ENCODE measurements at places on chromosomes 13 and 19. TPM values are rescaled to one million over a fixed set of nuclear protein-coding genes. Genes with fewer than 3 reads are reported as not detected.

DNA sequence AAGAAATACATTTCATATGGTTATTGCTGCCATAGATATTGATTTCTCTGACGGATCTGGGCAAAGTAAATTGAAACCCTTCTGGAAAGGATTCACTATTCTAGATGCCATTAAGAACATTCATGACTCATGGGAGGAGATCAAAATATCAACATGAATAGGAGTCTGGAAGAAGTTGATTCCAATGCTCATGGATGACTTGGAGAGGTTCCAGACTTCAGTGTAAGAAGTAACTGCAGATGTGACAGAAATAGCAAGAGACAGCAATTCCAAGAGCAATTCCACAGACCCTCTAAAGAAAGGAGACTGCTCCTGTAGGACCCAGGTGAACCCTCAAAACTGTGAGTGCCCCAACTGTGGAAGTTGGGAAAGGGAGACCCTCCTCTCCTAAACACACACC, 30.9 kb upstream of the KCTD12 start:
- DNase-seq, result no peak

GRCh38 chr13:73900591-73900990, 233.6 kb downstream of the KLF12 start:
- no peak for DNase-seq

- no peak for DNase-seq
Observed at GRCh38 chr19:670609-671075, 5.5 kb upstream of the FSTL3 start.

DNA sequence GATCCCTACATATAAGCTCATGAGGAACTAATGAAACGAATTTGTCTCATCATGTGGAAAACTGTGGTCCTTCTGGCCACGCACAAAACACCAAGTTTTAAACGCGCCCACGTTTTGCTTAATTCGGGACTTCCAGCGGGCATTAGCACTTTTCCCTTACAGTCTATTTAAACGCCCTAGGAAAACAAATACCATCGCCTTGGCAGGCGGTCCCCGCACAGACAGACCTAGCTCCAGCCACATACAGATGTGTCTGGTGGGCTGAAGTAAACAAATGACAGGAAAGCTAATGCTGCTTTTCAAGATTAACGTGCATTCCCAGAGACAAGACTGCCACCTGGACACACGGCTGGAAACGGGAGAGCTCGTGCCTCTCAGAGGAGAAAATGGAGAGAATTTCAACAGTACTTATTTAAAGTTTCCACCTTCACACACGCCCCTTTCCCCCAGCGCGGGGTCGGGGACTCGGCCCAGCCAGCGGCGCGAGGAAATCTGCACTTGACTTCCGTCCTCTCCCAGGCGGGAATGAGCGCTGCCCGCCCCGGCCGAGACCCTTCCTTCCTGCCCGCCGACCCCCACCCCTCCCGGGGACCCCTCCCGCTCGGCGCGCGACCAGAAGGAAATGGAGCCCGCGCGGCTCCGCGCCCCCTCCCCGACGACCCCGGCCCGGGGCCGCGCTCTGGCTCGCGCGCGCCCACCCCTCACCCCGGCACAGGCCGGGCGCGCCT, 931 bp downstream of the USP12 start:
- peak; percentile 78 for DNase-seq

DNA sequence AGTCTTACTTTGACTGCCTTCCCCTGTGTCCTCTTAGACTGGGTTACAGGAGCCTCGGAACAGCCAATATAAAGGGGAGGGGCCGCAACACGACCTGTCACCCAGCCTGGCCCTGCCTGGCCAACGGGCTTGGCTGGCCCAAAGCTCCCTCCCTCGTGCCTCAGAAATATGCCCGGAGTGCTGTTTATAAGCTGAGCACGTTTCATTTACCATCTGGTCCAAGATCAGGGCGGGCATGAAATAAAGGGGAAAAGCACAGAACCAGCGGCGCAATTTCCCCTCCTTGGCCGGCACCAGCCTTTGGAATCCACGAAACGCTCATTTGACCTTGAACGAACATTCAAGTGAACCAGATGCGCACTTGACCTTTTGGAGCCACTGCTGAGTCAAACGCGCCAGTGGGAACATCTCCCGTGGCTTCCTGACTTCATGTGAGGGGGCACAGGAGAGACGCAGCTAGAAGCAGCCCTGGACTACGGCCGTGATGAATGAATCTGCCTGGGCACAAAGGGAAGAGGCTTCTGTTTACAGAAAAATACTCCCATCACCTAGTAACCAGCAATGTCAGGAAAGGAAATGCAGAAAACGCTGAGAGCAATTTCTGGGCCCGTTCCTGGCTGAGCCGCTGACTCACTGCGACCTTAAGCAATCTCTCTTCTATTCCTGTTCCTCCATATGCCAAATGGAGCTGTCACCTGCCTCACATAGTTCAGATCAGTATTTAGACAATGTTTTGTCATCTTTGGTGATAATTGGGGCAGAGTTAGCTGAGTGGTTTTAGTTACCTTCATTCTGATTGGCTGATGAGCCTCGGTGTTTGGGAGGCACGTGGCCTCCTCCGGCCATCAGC, 53.3 kb downstream of the RFX2 start:
- no peak for DNase-seq

DNA sequence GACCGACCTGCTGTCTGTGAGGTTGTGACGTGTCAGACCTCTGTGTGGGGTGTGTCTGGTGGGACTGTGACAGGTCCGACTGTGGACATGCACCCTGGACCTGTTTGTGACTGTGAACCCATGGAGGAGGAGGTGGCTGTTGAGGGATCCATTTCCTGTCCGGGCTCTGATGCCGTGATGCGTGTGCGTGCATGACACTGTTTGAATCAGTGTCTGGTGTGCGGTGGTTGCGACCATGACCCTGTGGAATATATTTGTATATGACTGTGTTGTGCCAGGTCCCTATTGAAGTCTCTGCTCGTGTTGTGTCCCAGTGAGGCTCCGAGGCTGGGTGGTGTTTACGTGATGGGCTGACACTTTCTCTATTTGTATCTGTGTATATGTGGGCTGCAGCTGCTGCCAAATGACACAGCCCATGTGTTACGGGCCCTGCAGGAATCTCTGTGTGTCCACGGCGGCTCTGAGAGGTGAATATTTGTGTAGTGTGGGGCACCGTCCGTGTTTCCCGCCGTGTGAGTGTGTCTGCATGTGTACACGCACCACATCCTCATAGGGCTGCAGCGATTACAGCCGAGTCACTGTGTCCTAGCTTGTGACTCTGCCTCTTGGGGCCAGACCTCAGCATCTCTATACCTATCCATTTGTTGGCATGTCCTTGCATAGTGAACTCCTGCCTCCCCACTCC, 18.3 kb downstream of the CCDC97 start:
- DNase-seq, result no peak

DNA sequence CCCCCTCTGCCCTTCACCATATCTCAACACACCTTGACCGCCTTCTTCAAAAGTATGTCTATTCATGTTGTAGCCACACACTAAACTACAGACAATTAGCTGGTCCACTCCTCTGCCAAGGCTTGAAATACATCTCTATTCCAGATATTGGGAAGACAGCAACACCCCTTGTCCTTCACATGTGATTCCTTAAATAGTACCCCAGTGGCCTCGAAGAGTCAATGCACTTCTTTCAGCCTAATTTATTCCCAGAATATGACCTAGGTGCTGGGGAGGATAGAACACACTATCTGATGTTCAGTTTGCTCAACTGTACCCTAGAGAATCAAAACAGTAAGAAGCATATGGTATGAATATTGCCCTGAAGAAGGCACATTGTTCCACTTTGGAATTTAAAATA, 82.4 kb upstream of the DACH1 start:
- no peak for DNase-seq

DNA sequence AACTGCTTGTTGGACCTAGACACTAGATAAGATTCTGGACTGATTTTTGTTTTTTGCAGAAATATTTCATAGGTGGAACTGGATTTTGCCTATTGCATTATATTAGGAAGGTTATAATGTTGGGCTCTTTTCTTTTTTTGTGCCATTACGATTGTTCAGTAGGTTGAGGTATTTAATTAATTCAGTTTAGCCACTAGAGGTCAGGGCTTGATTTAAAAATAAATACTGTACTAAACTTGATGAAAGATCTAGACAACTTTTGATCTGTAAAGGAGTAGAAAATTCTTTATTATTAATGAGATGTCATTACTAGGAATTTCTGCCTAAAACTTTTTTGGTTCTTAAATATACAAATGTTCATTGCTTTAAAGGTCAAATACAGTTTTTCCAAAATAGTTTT, 15.2 kb upstream of the SUPT20H start:
- no peak for DNase-seq

GRCh38 chr19:10764340-10764894, 46.5 kb downstream of the DNM2 start:
- no peak for DNase-seq

DNA sequence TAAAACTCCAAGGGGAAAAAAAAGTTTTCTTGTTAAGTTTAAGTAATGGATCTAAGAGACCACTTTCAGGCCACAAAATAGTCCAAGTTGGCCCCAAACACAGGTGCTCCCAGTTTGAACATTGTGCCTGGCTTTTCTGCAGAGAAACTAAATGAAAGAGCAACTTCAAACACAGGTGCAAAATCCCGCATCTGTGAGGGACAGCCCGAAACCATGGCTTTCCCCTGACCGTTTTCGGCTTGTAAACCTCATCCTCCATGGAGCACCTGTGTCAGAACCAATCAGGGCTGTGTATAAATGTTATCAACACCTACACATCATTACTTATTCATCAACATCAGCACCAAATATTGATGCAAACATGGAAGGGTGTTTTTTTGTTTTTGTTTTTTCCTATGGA, 126.8 kb upstream of the OBI1 start:
- no peak for DNase-seq

DNA sequence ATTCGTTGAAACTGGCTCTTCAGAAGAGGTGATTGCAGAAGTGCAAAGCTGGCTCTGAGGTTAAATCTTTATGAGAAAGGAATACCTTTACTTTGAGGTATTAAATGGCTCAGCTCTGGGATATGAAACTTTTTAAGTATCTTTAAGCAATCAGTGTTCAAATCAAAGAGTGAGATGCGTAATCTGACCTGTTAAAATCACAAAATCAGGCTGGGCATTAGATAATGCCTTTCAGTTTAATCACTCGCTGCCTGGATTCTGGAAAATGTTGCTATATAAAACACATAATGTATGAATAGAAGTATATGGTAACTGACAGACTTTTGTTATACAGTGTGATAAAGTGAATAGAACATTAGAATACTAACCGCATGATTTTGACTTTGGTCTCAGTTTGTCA, 2.0 kb upstream of the DGKH start:
- DNase-seq, result no peak

GRCh38 chr13:109684824-109685202, 101.6 kb downstream of the IRS2 start:
- no peak for DNase-seq

GRCh38 chr13:74203576-74203975, 69.4 kb upstream of the KLF12 start:
- no peak for DNase-seq

GRCh38 chr19:43755256-43755801, 567 bp upstream of the SMG9 start:
- DNase-seq, result peak; percentile 95

DNA sequence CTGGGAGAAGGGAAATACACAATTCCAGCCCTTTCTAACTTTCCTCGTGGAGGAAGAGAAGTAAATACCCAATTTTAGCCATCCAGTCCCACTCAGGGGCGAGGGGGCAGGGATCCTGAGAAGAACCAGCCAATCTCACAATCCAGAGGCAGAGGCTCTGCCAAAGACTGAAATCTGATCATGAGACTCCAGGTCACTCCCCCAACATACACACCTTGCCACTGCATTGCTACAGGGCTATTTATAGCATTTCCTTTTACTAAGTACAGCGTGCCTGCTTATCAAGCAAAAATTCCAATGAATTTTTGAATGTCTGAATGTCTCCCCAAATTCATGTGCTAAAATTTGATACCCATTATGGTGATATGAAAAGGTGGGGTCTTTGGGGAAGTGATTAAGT, 1687.5 kb downstream of the EFNB2 start:
- no peak for DNase-seq

- peak; percentile 91 for DNase-seq
Observed at GRCh38 chr13:46321494-46322225, 65.4 kb downstream of the RUBCNL start.

DNA sequence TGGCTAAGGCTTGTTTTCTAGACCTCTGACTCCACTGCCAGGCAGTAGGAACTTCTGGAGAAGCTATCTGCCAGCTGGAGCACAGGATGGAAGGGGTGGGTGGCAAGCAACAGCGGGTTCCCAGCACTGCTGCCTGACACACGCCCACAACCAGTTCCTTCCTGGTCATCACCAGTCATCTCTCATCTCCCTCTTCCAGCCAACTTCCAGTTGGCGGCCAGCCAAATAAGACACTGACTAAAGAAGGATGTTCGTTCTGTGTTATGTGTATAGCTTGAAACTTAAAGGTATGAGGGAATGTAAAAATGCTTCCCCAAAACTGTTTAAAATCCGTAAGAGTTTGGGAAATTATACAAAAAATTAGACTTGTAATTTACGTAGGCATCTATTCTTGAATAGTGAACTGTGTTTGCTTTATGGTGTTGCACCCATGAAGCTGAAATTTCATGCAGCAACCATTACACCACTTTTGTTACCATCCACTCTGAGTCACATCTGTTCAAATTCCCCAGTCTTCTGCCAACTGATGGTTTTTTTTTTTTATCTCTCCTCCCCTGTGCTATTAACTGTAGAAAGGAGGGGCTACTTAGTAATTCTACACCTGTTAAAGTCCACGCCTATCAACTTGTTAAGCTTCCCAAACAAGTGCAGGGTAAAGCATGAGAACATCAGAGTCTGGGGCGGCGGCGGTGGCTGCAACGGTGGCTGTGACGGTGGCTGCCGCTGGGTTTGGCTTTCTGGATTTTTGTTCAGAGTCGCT, 86.2 kb upstream of the FRY start:
- no peak for DNase-seq

DNA sequence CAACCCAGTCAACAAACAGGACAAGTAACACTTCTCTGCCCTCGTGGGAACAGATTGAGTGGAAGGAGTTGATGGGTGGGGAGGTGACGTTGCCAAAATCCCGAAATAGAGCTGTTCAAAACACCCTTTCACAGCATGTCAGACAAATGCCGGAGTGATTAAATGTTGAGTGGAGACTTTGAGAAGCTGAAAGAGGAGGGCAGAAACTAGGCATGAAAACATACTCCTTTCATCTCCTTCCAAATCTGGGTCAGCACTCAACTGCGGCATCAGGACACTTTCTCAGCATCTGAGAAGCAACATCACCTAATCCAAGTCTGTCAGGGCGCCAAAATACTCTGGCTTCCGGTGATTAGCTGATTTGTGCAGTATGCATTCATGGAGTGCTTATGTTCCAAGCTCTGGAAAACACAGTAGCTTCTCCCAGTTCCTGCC, 51.5 kb upstream of the MRI1 start:
- no peak for DNase-seq

- peak; percentile 96 for DNase-seq
Observed at GRCh38 chr19:11355160-11356073, at the start of gene PLPPR2. TSS of gene PLPPR2 (plus strand) at chr19:11355432. CDS start at chr19:11357674, 2,242 bp downstream.

The GIPC3 gene
- total RNA-seq, result 0.36 TPM

The LHB gene
- total RNA-seq, result not detected

The AXL gene
- total RNA-seq, result 0.70 TPM

The IL17D gene
- total RNA-seq, result not detected

The CYP2A6 gene
- not detected for total RNA-seq

The CYP2F1 gene
- not detected for total RNA-seq

The PSG6 gene
- total RNA-seq, result not detected

Measured in activated CD4-positive, alpha-beta T cell treated with anti-CD3 and anti-CD28 coated beads, Interleukin-2, amount 10 ng/mL, durations not matched to agents 24 days and 14 days (primary cell).